Upper lobe of right lung (tissue), 1 donor: ENCODE measurements at places on chromosomes 16 and 17. TPM values are rescaled to one million over a fixed set of nuclear protein-coding genes. Genes with fewer than 3 reads are reported as not detected.

The MMP15 gene
- 25.2 TPM for total RNA-seq

- DNase-seq, result no peak
These were observed 26.8 kb downstream of the SGSM2 start for GRCh38 chr17:2363851-2364762.

- DNase-seq, result no peak
These were observed 1.5 kb downstream of the PITPNM3 start for GRCh38 chr17:6554871-6555330.

The PYDC1 gene
- total RNA-seq, result not detected

The RSAD1 gene
- total RNA-seq, result 34.3 TPM

The ZNF469 gene
- 2.1 TPM for total RNA-seq
